NCI-H187 (cell line): ENCODE measurements at places on chromosomes 2 and 18.

DNA sequence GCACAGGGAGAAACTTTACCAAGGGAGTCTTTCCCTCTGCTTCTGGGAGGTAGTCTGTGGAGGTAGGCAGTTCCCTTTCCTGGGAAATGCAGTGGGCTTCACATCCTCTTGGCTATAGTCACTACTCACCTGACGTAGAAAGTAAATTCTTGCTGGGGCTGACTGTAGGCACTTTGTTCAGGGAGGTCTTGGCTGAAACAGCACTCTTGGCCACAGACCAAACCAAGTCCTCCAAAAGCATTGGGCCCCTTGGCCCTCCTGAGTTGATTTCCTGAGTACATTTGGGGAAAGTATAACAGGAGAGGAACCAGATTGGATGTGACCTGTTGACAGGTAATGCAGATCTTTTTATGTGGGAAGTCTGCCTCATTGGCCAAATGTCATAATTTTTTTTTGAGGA, 108.9 kb downstream of the MGAT5 start:
- DNase-seq, result no peak

DNA sequence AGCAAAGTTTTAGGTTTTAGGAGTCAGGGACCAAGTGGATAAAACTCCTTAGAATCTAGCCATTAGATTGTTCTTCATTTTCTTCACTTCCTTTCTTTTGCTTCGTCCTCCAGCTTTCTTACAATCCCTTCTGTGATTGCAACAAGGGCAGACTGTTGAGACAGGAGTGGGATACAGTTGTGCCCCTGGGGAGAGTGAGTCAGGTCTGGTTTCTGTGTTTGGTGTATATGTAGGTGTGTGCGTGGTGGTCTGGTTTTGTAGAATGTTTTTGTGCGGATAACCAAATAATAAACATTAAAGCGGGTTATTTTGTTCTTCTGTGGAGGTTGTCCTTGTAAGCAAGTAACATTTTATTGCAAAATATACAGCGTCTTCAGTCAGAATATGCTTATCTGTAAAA, 7.3 kb downstream of the INSIG2 start:
- no peak for DNase-seq

- no peak for DNase-seq
These were observed 176.3 kb downstream of the AGPS start for GRCh38 chr2:177568893-177569292.

DNA sequence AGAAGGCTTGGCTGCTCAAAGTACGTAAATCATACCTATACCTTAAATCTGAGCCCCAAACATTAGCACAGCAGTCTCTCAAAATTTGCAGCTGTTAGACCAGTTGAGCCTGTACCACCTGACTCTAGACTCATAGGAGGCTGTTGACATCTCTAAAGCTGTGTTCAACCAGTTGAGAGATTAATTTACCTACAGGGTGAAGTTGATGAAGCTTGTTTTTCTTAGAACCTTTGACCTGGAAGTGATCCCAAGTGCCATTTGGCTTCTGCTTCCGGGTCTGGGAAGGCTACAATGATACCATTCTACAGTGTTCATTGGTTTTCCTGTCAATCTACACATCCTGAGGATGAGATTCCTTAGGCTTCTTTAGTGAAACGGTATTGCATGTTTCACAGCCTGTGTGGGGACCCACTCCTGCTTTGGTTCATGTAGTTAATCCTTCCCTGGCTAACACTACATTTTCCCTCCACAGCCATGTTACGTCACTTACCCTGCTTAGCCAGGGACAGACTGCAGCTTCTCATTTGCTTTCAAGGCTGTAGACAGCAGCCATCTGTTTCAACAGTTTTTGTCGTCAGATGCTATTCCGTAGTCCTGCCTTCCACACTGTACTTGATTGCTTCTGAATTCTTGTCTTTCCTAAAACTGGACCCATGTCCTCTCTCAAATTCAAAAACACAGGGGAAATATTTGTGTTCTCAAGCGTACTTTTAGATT, 4.7 kb upstream of the IL1RL2 start:
- no peak for DNase-seq

- no peak for DNase-seq
These were observed 423.6 kb upstream of the POU3F3 start for GRCh38 chr2:104430359-104430740.

- no peak for DNase-seq
These were observed 102.9 kb downstream of the CDC42EP3 start for GRCh38 chr2:37568565-37568964.

- DNase-seq, result no peak
These were observed 86.9 kb upstream of the COPS8 start for GRCh38 chr2:236998758-236999157.

GRCh38 chr2:191086706-191087105, 64.1 kb downstream of the STAT4 start:
- no peak for DNase-seq

DNA sequence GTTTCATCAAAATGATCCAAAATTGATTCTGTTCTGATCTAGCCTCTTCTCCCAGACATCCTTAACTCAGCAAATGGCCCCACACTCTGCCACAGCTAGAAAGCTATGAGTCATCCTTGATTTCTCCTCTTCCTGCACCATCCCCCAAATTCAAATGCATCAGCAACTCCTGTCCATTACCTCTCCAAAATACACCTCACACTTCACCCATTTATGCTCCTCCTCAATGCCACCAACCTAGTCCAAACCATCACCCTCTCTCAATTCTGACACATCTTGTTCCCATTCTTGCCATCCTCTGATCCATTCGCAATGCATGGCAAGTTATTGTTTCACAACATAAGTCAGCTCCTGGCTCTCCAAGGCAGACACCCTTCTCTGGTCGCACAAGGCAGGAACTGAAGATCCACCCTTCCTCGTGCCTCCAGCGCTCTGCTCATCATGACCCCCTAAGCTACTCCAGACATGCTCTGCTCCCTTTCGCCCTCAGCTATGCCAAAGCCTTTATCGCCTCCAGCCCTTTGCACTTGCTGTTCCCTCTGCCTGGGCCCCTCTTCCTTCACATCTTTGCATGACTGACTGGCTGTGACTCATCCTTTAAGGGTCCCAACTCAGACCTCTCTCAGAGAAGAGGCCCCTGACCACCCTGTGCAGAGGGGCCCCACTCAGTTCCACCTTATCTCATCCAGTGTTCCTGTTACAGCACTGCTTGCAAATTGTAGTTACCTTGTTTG, 83.6 kb downstream of the MREG start:
- DNase-seq, result no peak

DNA sequence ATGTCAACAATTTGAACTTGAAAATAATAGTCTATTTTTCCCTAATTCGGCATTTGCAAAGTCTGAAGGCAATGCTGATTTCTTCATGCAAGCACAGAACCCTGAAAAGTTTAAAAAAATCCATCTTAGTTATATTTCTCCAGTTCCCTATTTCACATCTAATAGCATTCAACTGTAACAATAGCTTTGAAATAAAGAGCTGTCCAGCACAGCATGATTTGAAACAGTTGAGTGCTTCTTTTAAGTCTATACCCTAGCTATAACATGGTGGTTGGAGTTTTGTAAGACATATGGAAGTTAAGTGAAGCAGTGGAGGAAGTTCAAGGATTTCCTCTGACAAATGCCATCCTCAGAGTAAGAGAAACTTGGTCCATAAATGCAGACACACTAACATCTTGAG, 691.9 kb downstream of the ERBB4 start:
- no peak for DNase-seq

- DNase-seq, result no peak
These were observed 495.6 kb upstream of the ZEB2 start for GRCh38 chr2:145015561-145015960.

DNA sequence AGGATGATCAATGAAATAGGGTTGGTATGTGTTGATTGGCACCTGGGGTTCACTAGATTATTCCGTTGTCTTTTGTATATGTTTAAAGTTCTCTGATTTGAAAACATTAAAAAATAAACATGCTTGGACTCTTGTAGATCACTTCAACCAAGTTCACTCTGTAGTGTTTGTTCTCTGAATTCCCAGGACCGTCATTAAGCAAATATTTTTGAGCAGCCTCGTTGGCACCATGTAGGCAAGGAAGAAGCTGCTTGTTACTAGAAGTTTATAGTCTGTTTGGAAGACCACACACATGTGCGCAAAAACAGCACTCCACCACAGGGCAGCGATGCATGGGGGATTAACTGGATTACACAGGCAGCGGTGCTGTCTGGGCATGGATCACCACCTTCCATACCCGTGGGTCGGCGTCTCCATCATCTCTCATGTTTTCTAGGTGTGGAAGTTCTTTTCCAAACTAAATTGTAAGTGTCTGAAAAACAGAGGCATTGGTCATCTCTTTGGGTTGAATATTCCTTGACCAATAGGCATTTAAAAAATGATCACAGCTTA, 212.2 kb downstream of the FHOD3 start:
- no peak for DNase-seq

DNA sequence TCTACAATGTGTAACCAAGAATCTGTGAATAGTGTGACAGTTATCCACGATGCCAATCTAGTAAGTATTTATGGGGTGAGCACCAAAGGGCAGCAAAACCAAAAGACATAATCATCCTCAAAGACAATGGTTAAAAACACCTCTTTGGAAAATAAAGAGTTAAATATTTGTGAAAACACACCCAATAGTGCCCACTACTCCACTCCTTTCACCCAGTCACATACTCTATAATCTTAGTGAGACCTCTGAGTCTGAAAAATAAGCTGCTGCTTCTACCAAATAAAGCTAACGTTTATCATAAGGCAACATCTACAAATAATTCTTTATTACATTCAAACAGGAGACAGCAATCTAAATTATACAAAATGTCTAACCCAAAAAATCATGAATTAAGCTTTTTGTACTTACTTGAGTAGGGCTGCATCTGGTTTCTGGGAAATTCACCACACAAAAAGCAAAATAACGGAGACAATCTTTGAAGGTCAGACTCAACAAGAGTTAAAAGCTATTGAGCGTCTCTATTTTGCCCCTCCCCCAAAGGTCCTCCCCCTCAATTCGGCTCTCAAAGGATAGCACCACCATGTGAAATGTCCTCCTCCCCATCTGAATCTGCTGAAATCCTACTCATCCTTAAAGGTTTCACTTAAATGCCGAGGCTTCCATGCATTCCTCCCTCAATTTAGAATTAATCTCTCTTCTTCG, 2.0 kb downstream of the RAPH1 start:
- DNase-seq, result no peak

- no peak for DNase-seq
These were observed 74.2 kb upstream of the CELF4 start for GRCh38 chr18:37639846-37640245.

DNA sequence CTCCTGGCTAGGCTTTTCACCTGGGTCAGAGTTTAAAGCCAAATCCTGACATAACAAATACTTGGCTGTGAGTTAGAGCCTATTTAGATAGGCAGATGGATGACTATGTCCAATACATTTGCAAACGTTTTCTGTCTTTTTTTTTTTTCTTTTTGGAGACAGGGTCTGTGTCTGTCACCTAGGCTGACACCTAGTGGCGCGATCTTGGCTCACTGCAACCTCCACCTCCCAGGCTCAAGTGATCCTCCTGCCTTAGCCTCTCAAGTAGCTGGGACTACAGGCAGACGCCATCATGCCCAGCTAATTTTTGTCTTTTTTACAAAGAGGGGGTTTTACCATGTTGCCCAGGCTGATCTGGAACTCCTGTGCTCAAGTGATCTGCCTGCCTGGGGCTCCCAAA, 124.8 kb downstream of the DYM start:
- no peak for DNase-seq

DNA sequence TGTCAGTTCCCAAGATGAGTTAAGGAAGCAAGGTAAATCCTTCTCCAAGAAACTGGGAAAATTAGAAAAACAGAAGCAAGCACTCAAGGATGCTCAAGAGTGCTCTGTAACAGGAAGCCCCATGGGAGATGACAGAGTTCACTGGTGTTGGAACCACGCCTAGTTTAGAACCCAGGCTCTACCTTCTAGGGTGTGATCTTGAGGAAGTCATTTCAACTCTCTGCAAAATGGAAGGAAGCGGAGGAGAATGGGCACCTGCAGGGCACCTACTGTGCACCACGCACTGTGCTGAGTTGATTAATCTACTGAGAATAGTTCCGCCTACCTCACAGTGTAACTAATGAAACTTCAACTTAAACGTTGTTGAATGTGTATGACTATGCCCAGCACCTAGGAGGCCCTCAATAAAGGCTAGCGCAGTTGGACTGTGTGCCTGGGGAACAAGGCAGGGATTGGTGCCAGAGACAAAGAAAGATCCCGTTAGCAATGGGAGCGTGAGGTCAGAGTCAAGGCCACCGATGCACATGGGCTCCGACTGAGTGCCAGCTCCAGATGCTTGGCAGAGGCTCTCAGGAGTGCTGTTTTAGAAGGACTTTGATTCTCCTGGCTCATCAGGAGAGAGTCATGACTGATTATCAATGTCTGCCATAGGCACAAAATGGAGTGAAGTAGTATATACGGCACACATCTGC, 93.7 kb downstream of the MAPK4 start:
- no peak for DNase-seq

GRCh38 chr18:45290364-45290763, 324.9 kb upstream of the SLC14A2 start:
- no peak for DNase-seq

GRCh38 chr2:101149241-101150192, 1.7 kb downstream of the TBC1D8 start:
- DNase-seq, result no peak

- DNase-seq, result no peak
These were observed 200.4 kb upstream of the SH3BP4 start for GRCh38 chr2:234751275-234751973.

- DNase-seq, result no peak
These were observed 1.7 kb upstream of the CNDP1 start for GRCh38 chr18:74532511-74533025.

DNA sequence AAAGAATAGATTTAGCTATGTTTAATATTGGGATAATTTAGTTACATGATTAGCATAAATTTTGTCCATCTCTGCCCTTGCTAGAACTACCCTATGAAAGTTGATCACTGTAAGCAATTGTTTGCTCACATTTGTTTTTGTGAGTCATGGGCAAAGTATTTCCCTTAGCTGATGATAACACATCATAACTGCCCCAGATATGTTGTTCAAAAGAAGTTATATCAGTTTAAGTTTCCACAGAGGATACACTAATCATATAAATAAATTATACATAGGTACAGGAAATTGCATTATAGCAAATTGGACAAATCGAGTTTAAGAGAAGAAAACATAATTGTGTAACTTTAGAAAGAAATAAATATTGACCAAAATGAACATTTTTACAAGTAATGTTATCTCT, 223.2 kb upstream of the PIK3C3 start:
- DNase-seq, result no peak

DNA sequence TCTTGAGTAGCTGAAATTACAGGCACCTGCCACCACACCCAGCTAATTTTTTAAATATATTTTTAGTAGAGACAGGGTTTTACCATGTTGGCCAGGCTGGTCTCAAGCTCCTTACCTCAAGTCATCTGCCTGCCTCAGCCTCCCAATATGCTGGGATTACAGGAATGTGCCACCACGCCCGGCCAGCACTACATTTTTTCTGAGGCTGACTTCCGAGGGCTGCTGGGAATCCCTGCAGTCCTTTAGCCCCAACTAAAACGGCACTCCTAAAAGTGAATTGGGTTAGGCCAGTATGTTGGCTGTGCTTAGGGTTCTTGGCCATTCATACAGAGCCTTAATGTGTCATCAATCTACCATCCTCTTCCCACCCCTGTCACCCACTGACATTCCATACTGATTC, 375.4 kb downstream of the DCC start:
- no peak for DNase-seq

- no peak for DNase-seq
These were observed 97.2 kb downstream of the SMIM21 start for GRCh38 chr18:75330308-75330707.

GRCh38 chr2:8361930-8362329, 319.9 kb upstream of the ID2 start:
- DNase-seq, result no peak
